Naive thymus-derived CD4-positive, alpha-beta T cell (primary cell): ENCODE measurements at places on chromosomes 16 and 17.

GRCh38 chr17:50618941-50619340, 15.7 kb upstream of the ABCC3 start:
- no peak for DNase-seq

GRCh38 chr17:50919321-50920040, 53.3 kb upstream of the TOB1 start:
- DNase-seq: peak; percentile 91

DNA sequence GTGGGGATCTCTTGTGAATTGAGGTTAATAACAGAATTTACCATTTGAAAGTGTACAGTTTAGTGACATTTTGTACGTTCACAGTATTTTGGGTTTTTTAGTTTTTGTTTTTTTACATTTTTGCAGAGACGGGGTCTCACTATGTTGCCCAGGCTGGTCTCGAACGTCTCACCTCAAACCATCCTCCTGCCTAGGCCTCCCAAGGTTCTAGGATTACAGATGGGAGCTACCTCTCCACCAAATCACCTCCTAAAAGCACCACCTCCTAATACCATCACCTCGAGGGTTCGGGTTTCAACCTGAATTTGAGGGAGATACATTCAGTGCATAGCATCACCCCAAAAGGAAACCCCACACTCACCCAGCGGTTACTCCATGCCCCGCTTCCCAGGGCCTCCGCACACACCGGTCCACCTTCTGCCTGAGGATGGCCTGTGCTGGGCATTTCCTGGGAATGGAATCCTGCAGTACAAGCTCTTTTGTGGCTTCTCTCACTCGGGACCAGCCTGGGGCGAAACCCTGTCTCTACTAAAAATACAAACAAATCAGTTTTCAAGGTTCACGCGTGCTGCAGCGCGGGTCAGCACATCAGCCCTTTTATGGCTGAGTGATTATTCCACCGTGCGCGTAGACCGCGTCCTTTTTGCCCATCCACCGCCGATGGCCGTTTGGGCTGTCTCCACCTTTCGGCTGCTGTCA, 182.7 kb upstream of the CIBAR2 start:
- no peak for DNase-seq

DNA sequence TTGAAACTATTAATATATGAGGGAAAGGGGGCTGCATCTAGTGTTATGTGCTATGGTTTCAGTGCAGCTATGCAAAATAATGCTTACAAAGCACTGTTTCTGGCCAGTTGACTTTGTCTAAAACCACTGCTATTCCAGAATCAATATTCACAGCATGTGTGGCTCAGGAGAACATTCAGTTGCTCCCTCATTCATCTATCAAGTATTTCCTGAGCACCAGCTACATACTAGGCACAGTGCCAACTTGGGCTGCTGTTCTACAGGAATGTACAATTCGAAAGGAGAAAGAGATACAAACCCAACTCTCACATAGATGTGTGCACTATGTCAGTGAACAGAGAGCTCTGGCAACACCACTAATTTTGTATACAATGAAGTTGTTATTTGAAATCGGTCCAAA, 183.0 kb downstream of the PHKB start:
- no peak for DNase-seq

DNA sequence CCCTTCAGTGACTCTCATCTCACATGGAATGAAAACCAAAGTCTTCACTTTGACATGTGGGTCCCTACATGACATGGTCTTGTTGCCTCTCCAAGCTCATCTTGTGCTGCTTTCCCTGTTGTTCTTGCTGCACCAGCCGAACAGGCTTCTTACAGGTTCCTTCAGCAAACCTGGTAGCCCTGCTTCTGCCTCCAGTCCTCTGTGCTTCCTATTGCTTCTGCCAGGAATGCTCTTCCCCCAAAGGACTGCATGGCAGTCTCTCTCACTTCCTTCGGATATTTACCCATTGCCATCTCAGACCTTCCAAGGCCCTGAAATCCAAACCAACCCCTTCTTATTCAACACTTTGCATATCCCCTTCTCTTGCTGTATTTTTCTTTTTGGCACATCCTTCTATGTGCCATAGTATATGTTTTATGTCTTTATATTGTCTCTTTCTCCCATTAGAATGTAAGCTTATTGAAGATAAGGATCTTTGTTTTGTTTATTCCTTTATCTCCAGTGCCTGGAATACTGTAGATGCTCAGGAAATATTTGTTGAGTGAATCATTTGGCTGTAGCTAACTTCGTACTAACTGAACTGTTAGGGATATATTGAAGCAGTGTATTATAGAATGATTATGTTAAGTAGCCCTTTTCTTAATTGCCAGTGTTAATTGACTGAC, 57.9 kb upstream of the SLC12A3 start:
- DNase-seq: no peak

GRCh38 chr17:57899391-57899790, 49.5 kb upstream of the MRPS23 start:
- DNase-seq: no peak

DNA sequence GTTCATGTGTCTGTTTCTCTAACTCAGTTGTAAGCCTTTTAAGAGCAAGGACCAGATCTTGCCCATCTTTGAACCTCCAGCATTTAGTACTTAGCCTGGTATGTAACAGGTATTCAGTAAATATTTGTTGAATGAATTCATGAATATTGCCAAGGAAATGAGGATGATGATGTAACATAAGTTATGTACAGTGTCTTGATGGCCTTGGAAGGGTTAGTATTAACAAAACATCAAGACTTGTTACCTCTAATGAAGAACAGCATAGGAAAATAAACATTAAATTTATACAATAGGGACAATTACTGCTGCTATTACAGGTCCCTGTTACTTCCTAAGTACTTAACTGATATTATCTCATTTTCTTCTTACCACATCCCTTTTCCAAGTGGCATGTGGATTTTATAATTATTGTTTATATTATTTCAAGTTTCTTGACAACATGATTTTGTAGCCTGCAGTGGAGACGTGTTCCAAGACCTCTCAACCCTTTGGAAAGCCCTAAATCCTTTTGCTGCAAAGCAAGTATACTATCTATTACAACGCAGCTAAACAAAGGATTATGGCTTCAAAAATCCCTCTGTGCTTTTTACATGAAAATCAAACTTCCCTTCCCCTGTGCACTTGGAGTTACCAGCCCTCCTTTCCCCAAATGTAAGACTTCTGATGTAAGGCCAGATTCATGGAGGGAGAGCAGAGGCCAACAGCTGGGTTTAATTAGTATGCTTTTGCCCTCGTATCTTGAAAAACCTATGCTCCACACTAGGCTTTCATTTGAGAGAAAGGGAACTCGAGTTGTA, 77.4 kb upstream of the SMIM36 start:
- DNase-seq: no peak

GRCh38 chr17:79073016-79073705, 1.5 kb upstream of the ENGASE start:
- DNase-seq: no peak
